ENCODE measurements at places on chromosomes 3 and 15.

- no peak for DNase-seq
Observed at GRCh38 chr3:72533591-72534473, 314.4 kb downstream of the SHQ1 start.

GRCh38 chr15:98745179-98745578 lies 96.8 kb downstream of the IGF1R start:
- DNase-seq = no peak

- no peak for DNase-seq
Observed at GRCh38 chr3:123878807-123879206, 5.3 kb downstream of the MYLK start.

DNA sequence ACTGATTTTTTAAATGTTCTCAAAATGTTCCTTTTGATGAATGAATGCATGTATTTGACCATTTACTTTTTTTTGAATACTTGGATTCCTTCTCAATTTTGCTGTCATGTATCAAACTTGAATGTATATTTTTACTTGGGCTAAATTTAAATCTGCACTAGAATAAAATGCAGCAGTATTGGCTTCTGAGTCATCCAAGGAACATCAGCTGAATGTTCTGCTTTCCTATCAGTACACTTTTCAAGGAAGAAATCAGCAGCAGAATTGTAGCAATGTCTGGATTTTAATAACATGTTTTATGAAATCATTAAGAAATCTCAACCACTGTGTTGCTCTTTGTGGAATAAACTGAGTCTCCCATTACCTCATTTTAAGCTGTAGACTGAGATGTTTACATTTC lies 57.0 kb upstream of the COL6A6 start:
- no peak for DNase-seq

DNA sequence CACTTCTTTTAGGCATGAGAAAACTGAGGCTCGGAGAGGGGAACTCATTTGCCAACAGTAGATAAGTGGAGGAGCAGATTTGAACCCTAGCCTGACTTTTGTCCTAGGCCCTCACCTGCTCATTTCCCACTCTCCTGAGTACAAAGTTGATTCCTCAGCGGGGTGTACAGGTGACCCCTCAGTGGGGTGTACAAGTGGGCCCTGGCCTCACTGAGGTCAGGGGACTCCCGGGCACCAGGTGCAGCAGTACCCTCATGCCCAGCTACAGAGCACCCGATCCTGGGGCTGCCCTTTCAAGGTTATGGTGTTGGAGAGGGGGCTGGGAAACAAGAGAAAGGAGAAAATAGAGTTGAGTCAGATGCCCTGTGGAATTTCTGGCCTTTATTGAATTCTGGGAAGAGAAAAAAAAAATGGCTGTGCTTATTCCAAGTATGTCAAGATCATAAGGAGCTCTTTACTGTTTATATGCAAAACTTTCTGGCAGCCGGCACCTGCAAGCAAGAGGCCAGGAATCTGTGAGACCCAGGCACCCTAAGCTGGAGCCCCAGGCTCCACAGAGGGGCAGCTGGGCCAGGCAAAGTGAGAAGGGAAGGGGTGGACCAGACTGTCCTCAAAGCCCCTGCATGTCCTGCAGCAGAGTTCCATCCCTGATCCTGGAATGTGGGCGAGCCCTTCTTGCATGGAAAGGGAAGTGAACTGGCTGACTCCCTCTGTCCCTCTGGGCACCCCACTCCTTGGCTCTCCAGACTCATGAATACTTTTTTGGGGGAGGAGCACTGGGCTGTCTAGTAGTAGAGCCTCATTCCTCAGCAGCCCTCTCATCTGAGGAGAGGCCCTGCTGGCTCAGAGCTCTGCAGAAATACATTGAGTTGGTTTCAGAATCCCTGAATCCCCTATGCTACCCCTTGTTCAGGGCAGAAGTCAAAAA lies 43.1 kb downstream of the AMOTL2 start:
- DNase-seq = no peak

DNA sequence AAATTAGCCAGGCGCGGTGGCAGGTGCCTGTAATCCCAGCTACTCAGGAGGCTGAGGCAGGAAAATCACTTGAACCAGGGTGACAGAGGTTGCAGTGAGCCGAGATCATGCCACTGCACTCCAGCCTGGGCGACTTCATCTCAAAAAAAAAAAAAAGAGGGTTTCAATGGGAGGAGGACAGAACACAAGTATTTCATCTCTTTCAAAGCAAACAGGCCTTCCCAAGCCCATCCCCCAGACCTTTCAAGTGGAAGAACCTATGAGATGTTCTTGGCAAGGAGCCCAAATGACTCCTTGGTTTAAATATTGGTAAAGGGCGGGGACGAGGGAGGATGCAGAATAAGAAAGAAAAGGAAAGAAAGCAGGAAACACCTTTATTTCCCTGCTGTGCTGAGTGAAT lies 62.2 kb upstream of the MCF2L2 start:
- no peak for DNase-seq

- no peak for DNase-seq
Observed at GRCh38 chr15:41231422-41232226, 556 bp downstream of the CHP1 start.

DNA sequence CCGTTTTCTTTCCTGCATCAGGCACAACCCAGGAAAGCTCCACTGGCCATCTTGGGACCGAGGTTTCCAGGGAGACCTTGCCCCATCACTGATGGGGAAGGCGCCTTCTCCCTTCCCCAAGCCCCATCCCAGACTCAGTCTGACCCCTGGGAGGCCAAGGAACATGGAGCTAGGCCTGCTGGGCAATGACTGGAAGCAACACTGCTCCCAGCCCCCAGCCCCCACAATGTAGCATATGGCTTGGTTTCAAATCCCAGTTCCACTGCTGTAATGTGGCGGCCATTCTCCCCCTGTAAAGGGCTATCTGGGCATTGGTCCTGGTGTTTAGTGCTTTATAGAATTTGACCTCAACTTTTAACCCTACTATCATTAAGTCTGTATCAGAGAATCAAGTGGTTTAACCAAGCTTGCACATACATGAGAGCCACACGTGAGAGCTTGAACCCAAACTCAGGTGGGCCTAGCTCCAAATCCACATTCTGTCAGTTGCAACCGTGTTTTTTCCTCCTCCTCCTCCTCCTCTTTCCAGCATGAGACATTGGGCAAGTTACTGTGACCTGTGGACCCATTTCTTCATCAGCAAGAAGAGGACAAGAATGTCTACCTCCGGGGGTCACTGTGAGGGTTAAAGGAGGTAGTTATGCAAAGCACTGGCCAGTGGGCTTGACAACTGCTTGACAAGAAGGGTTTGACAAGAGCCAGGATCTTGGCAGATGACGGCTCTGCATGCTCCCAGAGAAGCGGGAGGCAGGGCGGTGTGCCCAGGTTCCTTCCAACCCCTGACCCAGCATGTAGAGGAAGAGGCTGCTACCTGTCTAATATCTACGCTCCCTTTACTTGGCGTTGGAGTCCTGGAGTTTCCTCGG lies 37.4 kb downstream of the KLHL25 start:
- DNase-seq = no peak

DNA sequence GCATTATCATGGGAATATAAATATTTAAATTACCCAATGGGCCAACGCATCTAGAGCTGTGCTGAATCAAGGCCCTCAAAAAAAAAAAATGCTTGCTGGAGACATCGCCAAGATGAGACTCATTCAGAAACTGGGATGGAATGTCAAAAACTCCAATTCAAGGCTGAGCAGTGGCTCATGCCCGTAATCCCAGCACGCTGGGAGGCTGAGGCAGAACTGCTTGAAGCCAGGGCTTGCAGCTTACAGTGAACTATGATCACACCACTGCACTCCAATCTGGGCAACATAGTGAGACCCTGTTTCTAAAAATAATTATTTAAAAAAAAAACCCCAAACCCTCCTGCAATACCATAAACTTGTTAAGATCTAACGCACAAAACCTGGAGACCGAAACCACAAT lies 3.1 kb upstream of the CACNA1D start:
- DNase-seq = no peak

GRCh38 chr3:52399593-52399992 lies 45.3 kb downstream of the SEMA3G start:
- no peak for DNase-seq

- no peak for DNase-seq
Observed at GRCh38 chr15:88651136-88651732, 12.4 kb downstream of the ISG20 start.

GRCh38 chr3:72756900-72757299 lies 91.3 kb downstream of the SHQ1 start:
- DNase-seq = no peak

DNA sequence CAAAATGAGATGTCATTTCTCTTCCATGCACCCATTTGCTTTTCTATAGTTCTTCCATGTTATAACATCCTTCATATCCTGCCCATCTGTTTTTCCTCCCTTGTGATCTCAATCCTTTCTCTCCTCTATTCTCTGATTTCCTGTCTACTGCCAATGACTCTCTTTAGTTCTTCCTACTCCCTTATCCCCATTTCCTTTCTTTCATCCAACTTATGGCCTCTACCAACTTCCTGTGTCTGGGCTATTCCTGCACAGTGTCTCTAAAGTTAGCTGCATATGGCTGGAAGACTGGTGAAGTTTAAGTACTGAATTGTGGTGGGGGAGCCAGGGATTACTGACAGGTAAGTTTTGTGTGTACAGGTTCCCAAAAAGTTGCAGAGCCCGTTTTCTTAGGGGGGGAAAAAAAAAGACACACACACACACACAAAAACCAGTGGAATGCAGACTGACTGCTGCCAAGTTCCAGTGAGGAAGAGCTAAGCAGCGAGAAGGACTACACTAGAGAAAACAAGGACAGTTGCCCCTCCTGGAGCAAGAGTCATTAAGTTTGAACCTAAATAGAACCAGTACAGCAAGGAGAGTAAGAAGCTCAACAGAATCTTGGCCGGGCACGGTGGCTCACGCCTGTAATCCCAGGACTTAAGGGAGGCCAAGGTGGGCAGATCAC lies 28.8 kb downstream of the XRN1 start:
- DNase-seq = no peak
